ENCODE measurements at places on chromosomes 2 and 18.
A peak's percentile ranks its signal among the peaks of the same experiment; 100 is the strongest.

GRCh38 chr2:26745609-26746327 lies 18.3 kb upstream of the SLC35F6 start:
- peak; percentile 58 for DNase-seq

GRCh38 chr2:64326578-64327050 lies 127.3 kb upstream of the LGALSL start:
- no peak for DNase-seq

DNA sequence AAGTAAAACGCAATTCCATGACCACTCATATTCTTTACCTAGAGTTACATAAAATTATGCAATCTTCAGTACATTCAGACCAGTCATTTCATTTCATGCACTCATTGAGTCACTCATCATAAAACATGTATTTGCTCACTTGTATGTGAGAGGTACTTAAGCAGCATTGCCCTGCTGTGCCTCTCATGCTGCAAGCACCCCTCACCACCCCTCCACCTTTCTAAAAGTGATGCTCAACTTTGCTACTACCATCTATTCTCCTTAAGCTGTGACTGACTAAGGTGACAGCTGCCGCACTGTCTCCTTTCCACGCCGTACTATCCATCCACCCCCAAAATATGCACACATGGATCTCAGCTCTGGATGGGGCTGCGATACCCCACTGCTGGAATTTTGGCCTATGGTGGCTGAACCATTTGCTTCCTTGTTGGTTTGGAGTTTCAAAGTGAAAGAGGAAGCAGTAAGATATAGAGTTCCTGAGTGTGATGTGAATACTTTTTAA lies 7.2 kb downstream of the ARHGAP25 start:
- DNase-seq: peak; percentile 34

- DNase-seq: peak; percentile 8
Measured at GRCh38 chr18:62069556-62069955, 117.3 kb downstream of the PIGN start.

- DNase-seq: no peak
Measured at GRCh38 chr2:129758784-129759471, 220.5 kb upstream of the RAB6C start.

- DNase-seq: no peak
Measured at GRCh38 chr2:106638580-106638979, 151.4 kb downstream of the CD8B2 start.
